Bone marrow (tissue), 2 donors: ENCODE measurements at places on chromosomes 6 and 20.

GRCh38 chr20:347317-347639 is 367 bp downstream of the NRSN2 start:
- DNase-seq: no peak

DNA sequence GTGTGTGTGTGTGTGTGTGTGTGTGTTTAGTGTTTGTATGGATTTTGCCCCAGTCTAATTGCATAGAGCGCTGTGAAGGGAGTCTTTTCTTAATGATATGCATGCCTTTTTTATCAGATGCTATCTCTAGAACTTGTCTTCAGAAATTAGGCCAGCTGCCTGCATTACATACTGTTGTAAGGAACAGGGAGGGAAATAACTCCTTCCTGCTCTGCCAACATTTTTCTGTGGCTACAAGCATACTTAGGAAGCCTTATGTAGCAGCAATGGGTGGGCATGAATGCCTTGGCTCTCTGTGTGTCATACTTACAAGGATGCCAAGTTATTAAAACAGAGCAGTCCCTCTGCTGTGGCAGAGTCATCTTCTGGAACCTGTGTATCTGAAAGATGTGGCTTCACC is 8.0 kb upstream of the COL21A1 start:
- DNase-seq: no peak

- DNase-seq: no peak
Observed at GRCh38 chr20:63083831-63084562, 77.2 kb upstream of the BHLHE23 start.

- no peak for DNase-seq
Observed at GRCh38 chr6:78947529-78947928, 80.2 kb downstream of the IRAK1BP1 start.

- no peak for DNase-seq
Observed at GRCh38 chr6:31911826-31912585, 10.1 kb upstream of the ZBTB12 start.

- no peak for DNase-seq
Observed at GRCh38 chr6:127897484-127897883, 3.4 kb downstream of the THEMIS start.

GRCh38 chr6:150366118-150366778 is 2.6 kb upstream of the IYD start:
- no peak for DNase-seq

DNA sequence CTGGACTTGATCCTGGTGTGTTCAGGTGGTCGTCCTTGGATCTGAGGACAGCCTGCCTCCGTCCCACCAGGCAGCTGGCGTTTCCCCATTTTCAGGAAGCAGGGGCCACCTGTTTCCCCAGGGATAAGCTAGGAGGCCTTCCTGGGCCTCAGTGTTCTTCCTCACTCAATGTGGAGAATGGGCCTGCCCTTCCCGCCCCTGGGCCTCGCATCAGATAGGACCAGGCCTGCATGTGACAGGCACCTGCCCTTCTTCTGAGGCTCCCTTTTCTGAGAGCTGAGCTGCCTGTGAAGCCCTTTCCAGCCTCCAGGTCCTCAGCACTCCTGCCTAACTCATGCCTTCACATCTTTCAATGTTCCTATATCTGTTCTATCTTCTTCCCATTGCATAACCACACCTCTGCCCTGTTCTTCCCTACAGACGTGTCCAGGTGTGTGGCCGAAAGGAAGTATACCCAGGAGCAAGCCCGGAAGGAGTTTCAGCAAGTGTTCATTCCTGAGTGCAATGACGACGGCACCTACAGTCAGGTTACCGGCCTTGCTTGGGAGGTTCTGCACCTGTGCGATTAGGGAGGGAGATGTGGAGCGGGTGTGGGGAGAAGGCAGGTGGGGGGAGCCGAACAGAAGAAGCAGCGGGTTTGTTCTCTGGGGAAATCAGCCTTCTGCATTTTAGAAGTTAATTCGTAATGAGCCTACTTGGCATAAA is 85.1 kb downstream of the SMOC2 start:
- no peak for DNase-seq

GRCh38 chr6:43977404-43978111 is 149.7 kb downstream of the MRPL14 start:
- DNase-seq: no peak

DNA sequence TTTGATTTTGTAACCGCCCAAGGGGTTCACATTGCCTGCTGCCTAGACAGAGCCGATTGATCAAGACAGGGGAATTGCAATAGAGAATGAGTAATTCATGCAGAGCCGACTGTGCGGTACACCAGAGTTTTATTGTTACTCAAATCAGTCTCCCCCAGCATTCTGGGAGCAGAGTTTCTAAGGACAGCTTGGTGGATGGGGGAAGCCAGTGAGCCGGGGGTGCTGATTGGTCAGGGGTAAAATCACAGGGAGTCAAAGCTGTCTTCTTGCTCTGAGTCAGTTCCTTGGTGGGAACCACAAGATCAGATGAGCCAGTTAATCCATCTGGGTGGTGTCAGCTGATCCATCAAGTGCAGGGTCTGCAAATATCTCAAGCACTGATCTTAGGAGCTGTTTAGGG is 60.0 kb upstream of the EZR start:
- DNase-seq: no peak

- DNase-seq: no peak
Observed at GRCh38 chr6:142387997-142388815, 86.4 kb downstream of the ADGRG6 start.

DNA sequence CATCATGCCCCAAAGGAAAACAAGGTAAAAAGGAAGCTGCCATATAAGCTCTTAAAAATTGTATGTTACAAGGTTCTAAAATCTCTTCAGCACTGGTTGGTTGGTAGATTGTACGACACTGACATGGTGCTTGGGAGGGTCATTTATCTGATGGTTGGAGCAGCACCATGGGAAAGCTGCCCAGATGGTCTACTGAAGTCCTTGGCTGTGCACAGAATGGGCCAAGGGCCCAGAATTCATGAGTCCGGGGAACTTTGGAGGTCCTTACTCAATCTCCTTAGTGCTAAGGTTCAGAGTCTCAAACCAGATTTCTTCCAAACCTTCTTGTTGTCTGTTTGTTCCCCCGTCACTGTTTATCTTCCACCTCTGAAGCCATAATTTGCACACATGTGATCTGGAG is 314.4 kb downstream of the ESR1 start:
- DNase-seq: no peak

- DNase-seq: no peak
Observed at GRCh38 chr6:155443168-155443567, 12.5 kb downstream of the NOX3 start.

GRCh38 chr6:28711788-28712341 is 186.2 kb downstream of the GPX5 start:
- DNase-seq: no peak

- no peak for DNase-seq
Observed at GRCh38 chr6:43267619-43268354, 24.5 kb downstream of the TTBK1 start.

DNA sequence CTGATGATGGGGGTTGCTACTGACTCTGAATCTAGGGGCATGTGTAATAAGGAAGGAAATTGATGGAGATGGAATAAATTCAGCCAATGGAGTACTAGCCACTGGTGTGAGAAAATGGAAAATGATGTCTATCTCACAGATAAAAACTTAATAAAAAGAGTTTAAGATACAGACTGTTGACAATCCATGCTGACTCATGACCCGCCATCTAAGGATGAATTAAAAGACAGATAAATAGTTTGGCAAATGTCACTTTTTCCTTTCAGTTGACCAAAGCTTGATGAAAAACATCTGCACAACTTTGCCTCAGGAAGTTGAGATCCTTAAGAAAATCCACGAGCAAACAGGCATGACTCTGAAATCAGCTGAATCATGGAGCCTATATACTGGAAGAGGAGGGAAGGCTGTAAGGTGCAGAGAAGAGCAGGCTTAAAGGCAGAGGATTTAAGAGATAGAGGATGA is 82.6 kb upstream of the BMP5 start:
- DNase-seq: no peak

GRCh38 chr6:42885702-42886101 is 6.3 kb downstream of the RPL7L1 start:
- no peak for DNase-seq

- peak; percentile 96 for DNase-seq
Observed at GRCh38 chr6:83467620-83468036, 36.8 kb upstream of the ME1 start.

DNA sequence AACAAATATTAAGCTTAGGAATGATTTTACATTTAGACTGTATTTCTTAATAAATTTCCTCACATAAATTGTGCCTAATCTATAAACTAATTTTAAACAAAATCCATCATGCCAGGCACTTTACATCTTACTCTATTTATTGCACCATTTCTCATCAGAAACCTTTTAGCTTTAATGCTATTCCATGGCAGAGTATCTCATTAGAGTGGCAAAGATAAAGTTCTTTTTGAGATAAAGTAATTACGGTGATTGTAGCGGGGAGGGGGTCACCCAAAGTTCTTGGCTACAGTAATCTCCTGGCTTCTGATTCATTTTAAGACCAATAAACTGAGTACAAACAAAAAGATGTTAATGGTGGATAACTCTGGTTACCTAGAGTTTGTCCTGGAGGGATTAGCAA is 532.1 kb downstream of the PRKN start:
- no peak for DNase-seq

GRCh38 chr6:162572240-162572639 is 155.3 kb downstream of the PRKN start:
- DNase-seq: no peak

DNA sequence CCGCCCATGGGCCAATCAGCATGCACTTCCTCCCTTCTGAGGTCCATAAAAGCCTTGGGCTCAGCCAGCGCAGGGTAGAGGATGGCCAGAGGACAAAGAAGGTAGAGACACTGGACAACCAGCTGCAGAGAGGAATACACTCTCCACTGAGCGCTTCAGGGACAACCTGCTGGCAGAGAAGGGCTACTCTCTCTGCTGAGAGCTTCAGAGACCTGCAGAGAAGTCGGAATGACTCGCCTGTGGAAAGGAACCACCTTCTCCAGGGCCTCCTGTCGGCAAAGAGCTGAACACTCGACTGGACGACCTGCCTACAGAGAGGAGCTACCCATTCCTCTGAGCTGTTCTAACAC is 31.4 kb upstream of the SLA2 start:
- DNase-seq: no peak

DNA sequence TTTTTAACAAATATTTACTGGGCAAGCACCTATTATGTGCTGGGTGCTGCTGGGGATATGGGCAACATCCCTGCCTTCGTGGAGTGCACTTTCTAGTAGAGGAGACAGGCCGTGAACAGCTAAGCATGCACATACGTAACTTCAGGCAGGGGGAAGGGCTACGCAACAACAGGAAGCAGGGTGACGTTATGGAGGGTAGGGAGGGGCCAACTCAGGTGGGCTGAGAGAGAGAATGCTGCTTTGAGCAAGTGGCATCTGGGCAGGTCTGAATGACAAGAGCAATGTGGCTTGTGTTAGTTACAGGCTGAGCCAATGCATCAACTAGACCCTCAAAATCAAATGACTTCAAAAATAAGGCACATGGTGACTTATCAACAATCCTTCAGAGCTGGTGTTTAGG is 112.1 kb downstream of the CDC5L start:
- no peak for DNase-seq

- DNase-seq: no peak
Observed at GRCh38 chr6:33419580-33420490, at the start of gene SYNGAP1. Gene SYNGAP1, plus strand, starts transcription at chr6:33420065. Its CDS starts 200 bp downstream, at chr6:33420265.

- DNase-seq: no peak
Observed at GRCh38 chr6:150320442-150320841, 48.4 kb upstream of the IYD start.

GRCh38 chr6:42896178-42896719 is 16.8 kb downstream of the RPL7L1 start:
- DNase-seq: no peak

DNA sequence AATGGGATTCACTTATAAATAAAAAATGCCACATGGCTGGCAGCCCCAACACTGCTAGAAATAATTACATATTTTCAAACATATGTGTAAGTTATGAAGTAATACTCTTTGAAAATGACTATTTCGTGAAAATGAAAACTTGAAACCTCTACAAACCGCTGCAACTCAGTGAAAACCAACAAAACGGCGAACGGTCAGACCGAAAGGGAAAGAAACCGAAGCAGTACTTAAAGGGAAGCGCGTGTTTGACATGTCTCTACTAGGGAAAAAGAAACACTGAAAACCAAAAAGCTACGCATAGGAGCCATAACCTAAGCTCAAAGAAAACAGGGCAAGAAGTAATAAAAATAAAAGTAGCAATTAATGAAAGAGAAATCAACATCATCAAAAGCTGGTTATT is 121.0 kb upstream of the GGTLC1 start:
- DNase-seq: no peak

- no peak for DNase-seq
Observed at GRCh38 chr6:44409207-44409794, 21.8 kb downstream of the CDC5L start.

GRCh38 chr6:5164092-5164491 is 79.0 kb downstream of the PPP1R3G start:
- no peak for DNase-seq
